Neural progenitor cell (in vitro differentiated cells): ENCODE measurements at places on chromosomes 5 and 9.

DNA sequence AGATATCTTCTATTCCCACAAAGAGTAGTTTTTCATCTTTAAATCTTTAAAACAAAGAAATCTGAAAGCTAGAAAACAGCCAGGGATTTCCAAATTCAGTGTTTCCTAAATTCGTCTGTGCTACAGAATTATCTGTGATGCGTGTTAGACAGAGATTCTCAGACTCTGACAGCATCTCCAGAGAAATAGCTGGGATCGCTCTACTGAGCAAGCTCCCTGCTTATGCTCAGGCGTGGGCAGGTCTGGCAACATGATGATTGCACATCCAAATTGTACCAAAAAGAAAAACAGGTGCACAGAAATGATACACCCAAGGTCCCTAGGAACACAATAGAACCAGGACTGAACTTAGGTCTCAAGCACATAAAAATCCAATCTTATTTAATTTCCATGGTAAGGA lies 22.8 kb upstream of the CRHBP start:
- no peak overlapping the region for H3K27ac ChIP-seq
- DNase-seq: no peak
- H3K4me1 ChIP-seq: peaks cover 9% of the 10 kb centered on the region
- no peaks in the 10 kb centered on the region for H3K27me3 ChIP-seq
- H3K36me3 ChIP-seq: no peaks in the 10 kb centered on the region
- no peak overlapping the region for H3K4me3 ChIP-seq

DNA sequence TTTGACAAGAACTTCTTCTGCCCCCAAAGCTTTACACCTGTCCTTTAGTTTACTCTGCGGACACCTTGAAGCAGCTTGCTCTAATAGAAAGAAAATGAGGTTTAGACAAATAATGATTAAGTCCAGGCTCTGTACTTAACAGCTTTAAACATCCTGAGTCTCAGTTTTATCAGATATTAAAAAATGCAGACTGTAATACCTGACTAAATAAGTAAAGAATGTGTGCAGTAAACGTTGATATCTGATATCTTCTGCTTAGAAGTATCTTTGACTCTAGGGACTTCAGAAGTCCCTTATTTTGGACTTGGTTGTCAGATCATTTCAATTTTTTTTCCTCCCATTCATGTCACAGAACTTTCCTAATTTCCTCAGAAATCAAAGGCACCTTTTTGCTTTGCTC lies 1060.4 kb downstream of the CDH12 start:
- H3K4me3 ChIP-seq: no peak overlapping the region
- no peaks in the 10 kb centered on the region for H3K36me3 ChIP-seq
- H3K27ac ChIP-seq: no peak overlapping the region
- no peaks in the 10 kb centered on the region for H3K4me1 ChIP-seq
- H3K27me3 ChIP-seq: no peaks in the 10 kb centered on the region

DNA sequence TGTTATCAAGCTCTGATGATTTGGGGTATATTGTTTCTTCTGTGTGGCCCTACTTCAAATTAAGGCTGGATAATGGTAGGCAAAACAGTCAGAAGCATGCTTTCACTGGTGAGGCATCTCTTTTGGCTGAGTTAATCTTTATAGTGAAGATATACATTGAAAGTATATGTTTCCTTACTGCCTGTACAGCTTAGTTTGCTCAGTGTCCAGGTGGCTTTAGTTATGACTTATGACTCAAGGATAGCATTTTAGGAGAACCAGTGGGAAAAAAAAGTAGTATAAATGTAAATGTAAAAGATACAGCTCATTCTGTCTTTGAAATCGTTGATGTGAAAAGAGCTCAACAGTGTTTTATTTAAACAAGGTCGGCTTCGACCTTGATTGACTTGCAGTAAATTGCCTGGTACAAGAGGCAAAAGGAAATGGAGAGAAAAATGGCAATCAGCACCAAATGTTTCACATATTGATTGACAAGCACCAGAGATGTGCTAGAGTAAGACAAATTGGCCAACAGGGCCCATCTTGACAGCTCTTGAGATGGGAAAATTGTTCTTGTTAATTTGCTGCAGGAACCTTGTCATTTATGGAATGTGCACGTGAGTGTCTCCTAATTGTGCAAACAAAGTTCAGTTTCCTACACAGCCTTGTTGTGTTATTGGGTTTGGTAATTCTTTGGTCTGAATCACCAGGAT lies 447.4 kb upstream of the WWC1 start:
- no peaks in the 10 kb centered on the region for H3K36me3 ChIP-seq
- no peak overlapping the region for H3K4me3 ChIP-seq
- no peak overlapping the region for H3K27ac ChIP-seq
- H3K27me3 ChIP-seq: no peaks in the 10 kb centered on the region

GRCh38 chr5:140631831-140632365 lies 1.1 kb downstream of the CD14 start:
- no peaks in the 10 kb centered on the region for H3K27me3 ChIP-seq
- H3K4me3 ChIP-seq: no peak overlapping the region
- no peak for DNase-seq
- H3K4me1 ChIP-seq: no peaks in the 10 kb centered on the region

DNA sequence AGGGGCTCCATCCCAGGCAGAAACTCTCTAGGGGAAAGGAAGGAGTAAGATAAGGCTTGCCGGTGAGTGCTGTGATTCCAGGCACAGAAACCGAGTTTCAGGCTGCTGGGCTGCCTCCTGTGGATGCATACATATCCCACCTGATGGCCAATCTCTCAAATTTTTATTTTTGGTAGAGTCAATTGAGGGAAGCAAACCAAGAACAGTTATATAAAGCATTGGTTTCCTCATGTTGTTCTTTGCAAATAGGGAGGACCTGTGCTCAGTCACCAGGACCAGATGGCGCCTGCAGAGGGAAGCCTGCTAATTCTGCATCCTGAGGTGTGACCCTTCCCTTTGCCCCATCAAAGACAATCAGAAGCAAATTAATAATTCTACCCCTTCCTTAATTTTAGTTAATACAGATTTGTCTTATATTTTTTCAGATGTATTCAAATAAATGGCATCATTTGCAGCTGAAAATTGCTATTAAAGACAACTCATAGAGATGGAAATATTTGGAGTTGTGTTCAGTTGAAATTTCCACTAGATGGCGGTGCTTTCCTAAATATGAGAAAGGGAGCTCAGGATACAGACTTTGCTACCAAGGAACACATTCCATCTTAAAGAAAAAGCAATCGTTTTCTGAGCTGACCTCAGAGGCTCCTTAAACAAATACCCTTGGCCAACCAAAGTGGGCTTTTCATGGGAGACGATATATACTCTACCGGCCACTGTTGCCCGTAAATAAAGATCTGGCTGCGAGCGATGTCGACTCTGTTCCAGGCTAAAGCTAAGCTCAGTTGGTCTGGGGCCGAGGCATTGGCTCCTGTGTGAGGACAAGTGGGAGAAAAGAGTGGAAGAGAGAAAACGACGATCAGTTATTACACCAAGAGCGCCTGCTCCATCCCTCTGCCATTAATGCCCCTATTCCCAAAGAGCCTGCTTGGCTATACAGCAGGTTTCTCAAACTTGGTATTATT lies 225.7 kb upstream of the KLF9 start:
- no peak overlapping the region for H3K4me3 ChIP-seq
- H3K27ac ChIP-seq: no peak overlapping the region
- no peaks in the 10 kb centered on the region for H3K36me3 ChIP-seq
- peaks cover 33% of the 10 kb centered on the region for H3K4me1 ChIP-seq
- H3K27me3 ChIP-seq: no peaks in the 10 kb centered on the region

GRCh38 chr9:87594194-87594593 lies 96.5 kb downstream of the DAPK1 start:
- no peak overlapping the region for H3K27ac ChIP-seq
- H3K4me1 ChIP-seq: peaks cover 7% of the 10 kb centered on the region
- no peaks in the 10 kb centered on the region for H3K27me3 ChIP-seq
- H3K36me3 ChIP-seq: no peaks in the 10 kb centered on the region
- no peak for DNase-seq

- DNase-seq: no peak
- no peaks in the 10 kb centered on the region for H3K36me3 ChIP-seq
- H3K27ac ChIP-seq: no peak overlapping the region
- H3K27me3 ChIP-seq: no peaks in the 10 kb centered on the region
- H3K4me1 ChIP-seq: peaks cover 6% of the 10 kb centered on the region
Observed at GRCh38 chr9:18798106-18798505, 234.9 kb downstream of the SAXO1 start.

DNA sequence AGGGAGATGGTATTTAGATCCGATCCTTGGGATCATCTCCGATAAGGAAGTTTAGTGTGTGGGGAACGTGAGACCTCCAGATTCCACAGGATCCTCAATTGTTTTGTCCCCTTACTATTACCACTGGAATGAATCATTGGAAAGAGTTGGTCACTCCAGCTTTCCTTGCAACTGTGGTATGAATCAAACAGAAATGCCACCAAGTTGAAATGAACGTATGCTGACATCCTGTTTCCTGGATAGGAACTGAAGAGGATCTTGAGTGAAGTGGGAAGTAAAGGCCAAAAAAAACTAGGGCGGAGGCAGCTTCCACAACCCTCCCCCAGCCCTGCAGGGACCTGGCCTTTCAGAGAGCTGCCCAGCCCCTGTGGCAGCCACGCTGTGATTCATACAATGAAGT lies 23.9 kb downstream of the IRX1 start:
- H3K36me3 ChIP-seq: no peaks in the 10 kb centered on the region
- no peak overlapping the region for H3K4me3 ChIP-seq
- no peak overlapping the region for H3K27ac ChIP-seq
- no peaks in the 10 kb centered on the region for H3K4me1 ChIP-seq

GRCh38 chr9:98251551-98251950 lies 3.9 kb downstream of the TBC1D2 start:
- DNase-seq: no peak
- peaks cover 21% of the 10 kb centered on the region for H3K27me3 ChIP-seq
- H3K36me3 ChIP-seq: no peaks in the 10 kb centered on the region
- H3K4me3 ChIP-seq: no peak overlapping the region
- peaks cover 2% of the 10 kb centered on the region for H3K4me1 ChIP-seq

DNA sequence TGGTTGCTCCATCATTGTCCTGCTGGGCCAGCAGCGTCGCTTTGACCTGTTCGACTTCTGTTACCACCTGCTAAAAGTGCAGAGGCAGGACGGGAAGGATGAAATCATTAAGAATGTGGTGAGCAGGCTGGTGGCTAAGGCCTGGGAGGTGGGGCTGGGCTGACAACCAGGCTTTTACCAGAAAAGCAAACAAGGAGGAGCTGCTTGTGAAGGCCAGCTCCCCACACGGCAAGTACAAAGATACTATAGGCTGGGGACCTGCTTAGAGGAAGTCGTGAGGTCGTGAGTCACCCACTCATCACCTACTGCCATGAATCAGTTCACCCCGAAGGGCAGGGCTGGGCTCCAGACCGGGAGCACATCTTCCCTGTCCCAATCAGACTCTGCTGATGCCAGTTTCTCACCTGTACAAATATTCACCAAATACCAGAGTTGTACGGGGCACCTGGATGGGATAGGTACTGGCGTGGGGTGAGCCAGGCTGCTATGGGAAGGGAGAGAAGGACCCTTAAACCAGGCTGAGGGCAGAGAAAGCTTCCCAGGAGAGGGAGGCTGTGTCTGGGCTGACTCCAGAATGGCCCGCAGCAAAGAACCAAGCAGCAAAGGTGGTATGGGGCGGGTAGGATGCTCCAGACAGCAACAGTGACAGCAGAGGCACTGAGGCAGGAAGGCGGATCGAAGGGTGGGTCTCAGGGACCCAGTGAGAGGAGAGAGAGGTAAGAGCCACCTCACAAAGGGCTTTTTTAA lies 69.3 kb upstream of the NIPAL4 start:
- no peak overlapping the region for H3K27ac ChIP-seq
- no peaks in the 10 kb centered on the region for H3K36me3 ChIP-seq
- H3K4me3 ChIP-seq: no peak overlapping the region
- no peak for DNase-seq

- peaks cover 50% of the 10 kb centered on the region for H3K27me3 ChIP-seq
- H3K4me1 ChIP-seq: peaks cover 13% of the 10 kb centered on the region
- no peak overlapping the region for H3K4me3 ChIP-seq
- H3K27ac ChIP-seq: no peak overlapping the region
- no peak for DNase-seq
Observed at GRCh38 chr5:95617057-95617456, 2.8 kb upstream of the GPR150 start.

- DNase-seq: no peak
- H3K27me3 ChIP-seq: no peaks in the 10 kb centered on the region
- H3K4me1 ChIP-seq: peaks cover 11% of the 10 kb centered on the region
- H3K36me3 ChIP-seq: no peaks in the 10 kb centered on the region
- H3K4me3 ChIP-seq: no peak overlapping the region
Observed at GRCh38 chr9:137789295-137789895, 88.2 kb upstream of the CACNA1B start.

GRCh38 chr5:106476630-106477029 lies 1194.1 kb downstream of the EFNA5 start:
- no peaks in the 10 kb centered on the region for H3K27me3 ChIP-seq
- H3K4me3 ChIP-seq: no peak overlapping the region
- no peaks in the 10 kb centered on the region for H3K36me3 ChIP-seq
- DNase-seq: no peak

- H3K27ac ChIP-seq: no peak overlapping the region
- peaks cover 9% of the 10 kb centered on the region for H3K4me1 ChIP-seq
- DNase-seq: no peak
- no peaks in the 10 kb centered on the region for H3K36me3 ChIP-seq
- no peak overlapping the region for H3K4me3 ChIP-seq
Observed at GRCh38 chr9:134338394-134339182, 12.3 kb downstream of the RXRA start.

DNA sequence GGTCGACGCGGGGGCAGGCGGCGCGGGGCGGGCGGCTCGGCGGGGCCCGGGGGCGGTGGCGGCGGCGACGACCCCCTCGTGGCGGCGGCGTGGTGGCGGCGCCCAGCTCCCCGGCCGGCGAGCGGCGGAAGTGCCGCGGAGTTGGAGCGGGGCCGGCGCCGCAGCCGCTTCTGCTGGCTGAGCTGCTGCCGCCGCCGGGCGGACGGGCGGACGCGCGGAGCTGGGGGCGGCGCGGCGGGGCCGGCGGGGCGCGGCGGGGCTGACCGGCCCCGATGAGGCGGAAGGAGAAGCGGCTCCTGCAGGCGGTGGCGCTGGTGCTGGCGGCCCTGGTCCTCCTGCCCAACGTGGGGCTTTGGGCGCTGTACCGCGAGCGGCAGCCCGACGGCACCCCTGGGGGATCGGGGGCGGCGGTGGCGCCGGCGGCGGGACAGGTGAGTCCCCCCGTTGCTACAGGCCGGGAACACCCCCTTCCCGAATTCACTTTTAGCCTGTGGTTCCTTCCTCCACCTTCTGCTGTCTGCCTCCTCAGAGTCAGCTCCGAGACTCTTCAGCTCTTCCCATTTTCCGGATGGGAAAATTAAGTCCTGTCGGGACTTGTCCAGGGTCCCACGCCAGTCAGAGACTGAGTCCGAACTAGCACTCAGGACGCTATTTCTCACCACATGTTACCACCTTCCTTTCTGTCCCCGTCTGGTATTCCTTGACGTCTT lies at the start of gene GALNT10:
GALNT10 (plus strand) TSS at position 139 of the 710 bp plus-strand sequence; CDS start at position 273, 134 bp downstream.
- H3K4me1 ChIP-seq: peaks cover 40% of the 10 kb centered on the region
- H3K27ac ChIP-seq: no peak within 1 kb of the TSS
- peaks cover 79% of the 10 kb centered on the region for H3K27me3 ChIP-seq

DNA sequence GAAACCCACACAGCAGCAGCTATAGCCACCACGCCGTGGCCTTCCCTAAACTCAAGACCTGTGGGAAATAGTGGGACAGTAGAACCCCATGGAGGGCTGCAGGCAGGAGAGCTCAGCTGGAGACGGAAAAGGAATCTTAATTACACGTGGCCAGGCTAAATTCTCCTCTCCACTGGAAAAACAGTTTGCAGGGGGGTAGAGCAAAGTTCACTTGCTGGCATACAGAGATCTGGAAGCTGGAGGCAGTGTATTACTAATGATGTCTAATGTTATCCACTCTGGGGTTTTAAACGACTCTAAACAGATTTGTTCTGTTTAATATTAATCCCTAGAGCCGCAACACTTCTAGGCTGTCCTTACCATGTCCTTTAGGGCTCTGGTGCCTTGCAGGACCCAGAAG lies 257.1 kb downstream of the SAXO1 start:
- no peak overlapping the region for H3K27ac ChIP-seq
- H3K27me3 ChIP-seq: no peaks in the 10 kb centered on the region
- H3K36me3 ChIP-seq: no peaks in the 10 kb centered on the region
- DNase-seq: no peak
